ENCODE measurements at places on chromosomes 11 and 22.

DNA sequence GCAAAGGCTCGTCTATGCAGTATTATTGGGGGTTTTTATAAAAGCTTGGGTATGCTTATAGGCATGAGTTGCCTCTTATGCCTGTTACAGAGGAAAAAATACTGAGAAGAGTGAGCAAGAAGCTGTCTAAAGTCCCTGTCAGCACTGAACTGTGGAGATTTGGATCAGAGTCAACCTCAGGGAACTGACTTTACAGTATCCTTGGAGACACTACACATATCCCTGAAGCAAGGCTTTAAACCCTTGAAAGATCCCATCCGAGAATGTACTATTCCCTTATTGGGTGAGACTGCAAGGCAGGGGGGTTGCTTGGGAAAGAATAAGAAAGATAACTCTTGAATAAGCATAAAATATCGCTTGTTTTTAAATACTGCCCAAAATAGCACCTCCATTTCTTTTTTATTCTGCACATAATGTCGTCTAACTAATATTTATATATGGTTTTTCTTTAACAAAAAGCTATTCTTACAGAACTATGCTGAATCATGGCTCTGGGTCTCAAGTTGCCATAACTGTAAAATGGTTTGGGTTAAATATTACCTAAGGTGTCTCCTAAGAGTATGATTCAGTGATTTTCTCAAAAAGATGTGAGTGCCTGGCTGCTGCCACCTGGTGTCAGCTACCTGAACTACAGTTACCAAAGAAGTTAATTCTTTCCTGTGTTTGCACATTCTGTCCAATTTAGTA, 1062.8 kb downstream of the DLG2 start:
- DNase-seq, result no peak

- no peak for DNase-seq
These were observed 76.2 kb downstream of the SNX19 start for GRCh38 chr11:130839981-130840666.

DNA sequence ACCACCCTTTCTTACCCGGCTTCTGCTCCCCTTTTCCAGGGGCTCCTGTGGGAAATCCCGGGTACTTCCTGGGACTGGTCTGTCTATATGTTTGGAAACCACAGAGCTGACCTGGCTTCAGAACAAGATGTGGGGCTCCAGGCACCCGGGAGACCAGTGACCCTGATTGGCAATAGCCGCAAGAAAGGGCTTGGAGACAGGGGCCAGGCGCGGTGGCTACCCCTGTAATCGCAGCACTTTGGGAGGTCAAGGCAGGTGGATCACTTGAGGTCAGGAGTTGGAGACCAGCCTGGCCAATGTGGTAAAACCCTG, 3.2 kb upstream of the NEAT1 start:
- DNase-seq, result no peak

GRCh38 chr11:118117790-118118601, 31.2 kb upstream of the SMIM35 start:
- no peak for DNase-seq

GRCh38 chr11:110098645-110099044, 5.5 kb downstream of the ZC3H12C start:
- DNase-seq, result no peak

DNA sequence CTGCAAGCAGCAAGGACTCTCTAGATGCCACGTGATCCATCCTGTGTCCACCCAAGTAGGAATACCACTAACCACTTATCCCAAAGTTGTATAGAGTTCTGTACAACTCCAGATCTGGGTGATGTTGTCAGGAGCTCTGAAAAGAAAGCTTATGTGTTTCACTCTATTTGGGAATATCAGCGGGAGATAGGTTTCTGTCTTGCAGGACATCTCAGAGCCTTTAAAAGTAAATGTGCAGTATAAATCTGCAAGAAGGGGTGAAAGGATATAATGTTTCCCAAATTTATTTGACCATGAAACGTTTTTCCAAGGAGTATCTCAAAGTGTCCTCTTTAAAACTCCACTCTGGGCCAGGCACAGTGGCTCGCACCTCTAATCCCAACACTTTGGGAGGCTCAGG, 13.9 kb downstream of the IRAG1 start:
- DNase-seq, result no peak

DNA sequence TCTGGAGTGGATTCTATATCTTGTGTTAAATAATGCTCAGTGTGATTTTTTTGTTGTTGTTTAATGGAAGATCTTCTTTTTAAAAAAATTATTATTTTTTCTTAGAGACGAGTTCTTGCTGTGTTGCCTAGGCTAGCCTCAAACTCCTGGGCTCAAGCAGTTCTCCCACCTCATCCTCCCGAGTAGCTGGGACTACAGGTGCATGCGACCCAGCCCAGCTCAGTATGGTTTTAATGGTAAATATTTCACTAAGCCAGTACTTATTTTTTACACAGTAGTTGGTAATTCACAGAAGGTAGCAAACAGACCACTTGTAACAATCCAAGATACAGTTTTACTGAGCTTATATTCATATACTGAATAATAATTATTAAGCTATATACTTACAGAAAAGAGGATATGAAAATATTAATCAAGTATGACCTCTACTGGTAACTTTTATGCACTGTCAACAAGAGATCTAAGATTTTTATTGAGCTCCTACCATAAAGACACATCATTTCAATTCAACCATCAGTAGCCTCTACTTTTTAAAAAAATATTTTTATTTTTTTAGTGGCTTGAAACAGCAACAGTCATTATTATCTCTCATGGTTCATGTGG, 6.1 kb upstream of the CD59 start:
- DNase-seq, result no peak

GRCh38 chr22:30005213-30005857, 74.9 kb upstream of the HORMAD2 start:
- peak; percentile 21 for DNase-seq

DNA sequence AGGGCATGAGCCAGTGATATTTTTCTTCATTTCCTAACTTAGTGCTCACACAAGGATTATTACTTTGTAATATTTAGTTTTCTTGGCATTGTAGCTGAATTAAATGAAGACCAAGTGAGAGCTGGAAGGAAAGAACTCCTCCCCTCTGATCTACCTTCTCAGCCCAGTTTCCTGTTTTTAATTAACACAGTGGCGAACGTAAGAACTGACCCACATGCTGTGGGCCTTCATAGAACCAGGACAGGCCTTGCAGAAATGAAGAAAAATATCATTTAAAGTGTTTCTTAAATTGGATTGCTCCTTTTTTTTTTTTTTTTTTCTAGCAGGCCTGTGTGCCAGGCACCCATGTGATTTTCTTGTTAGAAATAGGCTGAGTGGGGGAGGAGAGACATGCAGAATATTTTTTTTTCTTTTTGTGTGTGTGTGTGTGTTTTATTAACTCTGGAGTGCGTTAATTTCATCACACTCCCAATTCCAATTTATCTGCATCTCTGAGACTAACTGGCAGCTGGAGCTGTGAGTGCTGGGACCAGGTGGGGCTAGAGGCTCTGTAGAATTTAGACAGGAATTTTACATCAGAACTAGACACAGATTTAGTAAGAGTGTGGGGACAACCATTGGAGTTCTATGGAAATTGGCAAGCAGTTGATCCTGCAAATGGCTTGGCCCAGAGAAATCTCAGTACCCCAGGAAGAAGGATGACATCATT, 320.5 kb downstream of the DDX10 start:
- no peak for DNase-seq

DNA sequence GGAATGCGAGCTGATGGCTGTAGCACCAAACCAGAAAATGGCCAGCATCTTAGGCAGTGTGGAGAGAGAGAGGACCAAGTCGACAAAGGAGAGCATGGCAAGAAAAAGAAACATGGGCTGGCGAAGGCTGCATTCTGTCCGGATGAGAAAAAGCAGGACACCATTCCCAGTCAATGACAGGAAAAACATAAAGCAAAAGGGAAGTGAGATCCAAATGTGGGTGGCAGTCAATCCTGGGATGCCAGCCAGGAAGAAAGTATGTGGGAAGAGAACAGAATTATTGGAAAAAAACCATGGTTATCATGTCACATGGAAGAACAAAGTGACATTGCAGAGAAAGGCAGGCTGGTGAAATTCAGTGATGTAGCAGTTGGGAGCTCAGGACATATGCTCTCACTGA, 36.9 kb upstream of the OR56A1 start:
- no peak for DNase-seq

DNA sequence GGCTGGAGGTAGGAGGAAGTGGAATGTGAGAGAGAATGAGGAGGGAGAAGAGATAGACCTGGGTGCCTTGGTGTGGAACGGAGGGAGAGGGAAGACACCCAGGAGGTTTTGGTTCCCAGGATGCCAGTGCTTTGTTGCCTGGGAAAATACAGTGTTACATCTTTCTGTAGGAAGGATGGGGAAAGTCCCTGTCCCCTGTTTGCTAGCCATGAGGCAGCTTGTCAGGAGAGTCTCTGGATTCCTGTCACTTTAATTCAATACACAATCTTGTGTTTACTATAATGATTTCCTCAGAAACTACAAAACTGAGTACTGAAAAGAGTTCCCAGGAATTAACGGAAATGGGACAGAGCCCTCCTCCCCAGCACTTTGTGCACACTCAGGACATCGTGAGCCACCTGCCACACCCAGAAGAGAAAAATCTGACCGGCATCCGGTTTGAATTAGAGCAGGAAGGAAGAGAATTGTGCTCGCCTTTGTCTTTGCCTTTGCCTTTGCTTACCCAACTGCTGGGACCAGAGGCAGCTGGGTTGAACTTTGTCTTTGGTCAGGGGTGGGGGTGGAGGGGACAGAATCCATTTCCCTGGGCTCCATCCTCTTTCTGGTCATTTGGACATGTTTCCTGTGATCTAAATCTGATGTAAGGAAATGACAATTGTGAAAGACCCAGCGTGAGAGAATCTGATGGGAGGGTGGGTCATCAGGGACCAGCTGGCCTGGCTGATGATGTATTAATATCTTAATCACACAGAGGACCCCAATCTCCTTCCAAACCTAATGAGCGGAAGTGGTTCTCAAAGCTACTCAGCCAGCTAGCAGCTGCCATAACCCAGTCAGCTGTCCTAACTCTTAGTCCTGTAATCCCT, 1.3 kb upstream of the LIMK2 start:
- no peak for DNase-seq

DNA sequence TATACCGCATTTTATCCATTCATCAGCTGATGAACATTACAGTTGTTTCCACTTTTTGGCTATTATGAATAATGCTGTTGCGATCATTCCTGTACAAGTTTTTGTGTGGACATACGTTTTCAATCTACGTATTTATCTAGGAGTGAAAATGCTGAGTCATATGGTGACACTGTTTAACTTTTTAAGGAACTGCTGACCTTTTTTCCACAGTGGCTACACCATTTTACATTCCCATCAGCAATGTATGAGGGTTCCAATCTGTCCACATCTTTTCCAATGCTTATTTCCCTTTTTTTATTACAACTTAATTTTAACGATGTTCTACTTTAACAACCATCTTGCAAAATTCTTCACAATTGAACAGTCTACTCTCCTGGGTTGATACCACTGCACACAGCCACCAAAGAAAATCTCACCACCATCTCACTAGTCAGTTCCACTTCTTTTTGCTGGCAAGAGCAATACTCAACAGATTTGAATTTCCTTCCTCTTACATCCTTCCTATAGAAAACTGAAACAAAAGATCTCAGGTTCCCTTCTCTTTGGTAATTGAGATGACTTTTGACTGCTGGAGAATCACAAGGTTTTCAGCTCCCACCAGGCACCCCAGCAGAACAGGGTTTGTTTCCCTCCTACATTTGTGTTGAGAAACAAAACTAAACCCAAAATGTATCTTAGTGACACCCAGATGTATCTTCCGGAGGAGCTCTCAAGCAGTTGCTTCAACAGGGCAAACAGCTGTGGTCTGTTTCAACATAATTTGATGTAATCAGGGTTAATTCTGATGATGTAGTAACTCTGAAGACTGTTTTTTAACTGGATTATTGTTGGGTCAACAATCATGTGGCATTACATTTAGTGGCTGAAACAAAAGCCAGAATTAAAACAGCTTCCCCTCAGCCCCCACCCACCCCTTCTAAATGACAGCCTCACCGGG, 7.0 kb upstream of the GAB2 start:
- no peak for DNase-seq

DNA sequence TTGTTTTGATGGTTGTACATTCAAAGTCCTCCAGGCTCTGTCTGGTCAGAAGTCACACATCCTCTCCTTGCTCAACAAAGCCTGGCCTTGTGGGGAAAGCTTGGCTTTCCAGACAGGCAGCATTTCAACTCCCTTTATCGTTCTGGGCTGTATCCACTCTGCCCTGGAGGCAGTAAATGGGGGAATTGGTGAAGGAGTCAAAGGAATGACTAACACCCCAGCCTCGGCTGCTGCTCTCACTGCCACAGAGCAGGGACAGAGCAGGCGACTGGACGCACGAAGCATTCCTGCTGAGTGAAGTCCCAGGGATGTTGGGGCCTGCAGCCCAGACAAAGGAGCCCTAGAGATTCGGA, 52.8 kb downstream of the WNT11 start:
- DNase-seq, result no peak

DNA sequence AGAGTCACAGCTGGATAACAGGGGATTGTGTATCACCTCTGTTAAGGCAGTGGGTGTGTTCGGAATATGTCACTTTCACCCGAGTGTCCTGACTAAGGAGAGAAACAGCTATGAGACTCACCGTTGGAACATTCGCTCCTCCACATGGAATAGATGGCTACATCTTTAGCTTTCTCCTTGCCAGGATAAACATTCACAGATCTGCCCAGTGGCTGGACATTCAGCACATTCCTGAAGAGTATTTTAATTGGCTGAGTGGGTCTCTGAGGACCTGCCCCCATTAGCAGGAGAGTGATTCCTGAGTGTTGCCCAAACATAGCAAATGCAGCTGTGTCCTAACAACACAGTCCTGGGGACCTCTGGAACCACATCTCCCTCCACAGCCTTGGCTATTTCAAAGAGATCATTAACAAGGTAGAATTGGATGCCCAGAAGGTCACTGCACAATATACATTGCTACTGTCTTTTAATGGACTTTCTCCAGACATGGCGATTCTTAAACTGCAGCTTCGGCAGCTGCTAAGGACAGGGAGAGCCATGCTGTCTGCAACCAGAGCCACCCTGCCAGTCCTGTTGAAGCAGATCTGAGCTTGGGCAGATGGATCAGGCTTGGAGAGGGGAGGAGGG, 435.0 kb upstream of the CADM1 start:
- no peak for DNase-seq

Measured in stimulated activated CD8-positive, alpha-beta memory T cell treated with anti-CD3 and anti-CD28 coated beads, Interleukin-4, amount 100 ng/mL, for 1 hour (primary cell).